ENCODE measurements at places on chromosomes 7 and 10. TPM values are rescaled to one million over a fixed set of nuclear protein-coding genes. Genes with fewer than 3 reads are reported as not detected.

Gene MSMB
- not detected for total RNA-seq

Gene PDZD7
- total RNA-seq = 6.1 TPM

Gene NANOS1
- 1.5 TPM for total RNA-seq

Gene PODXL
- total RNA-seq = 37.5 TPM

Gene GPR37
- 2.2 TPM for total RNA-seq

Gene LIPM
- not detected for total RNA-seq

Gene PSD
- 9.7 TPM for total RNA-seq

Gene GLI3
- 0.07 TPM for total RNA-seq
